ENCODE measurements at places on chromosomes 12 and 14. TPM values are rescaled to one million over a fixed set of nuclear protein-coding genes. Genes with fewer than 3 reads are reported as not detected.
A peak's percentile ranks its signal among the peaks of the same experiment; 100 is the strongest.

Gene MYF6
- total RNA-seq: not detected

Gene ABCC9
- total RNA-seq: not detected

Gene CDK4
- 234 TPM for total RNA-seq

Gene CAPRIN2
- total RNA-seq: 71.5 TPM

Gene HOXC11
- total RNA-seq: not detected

DNA sequence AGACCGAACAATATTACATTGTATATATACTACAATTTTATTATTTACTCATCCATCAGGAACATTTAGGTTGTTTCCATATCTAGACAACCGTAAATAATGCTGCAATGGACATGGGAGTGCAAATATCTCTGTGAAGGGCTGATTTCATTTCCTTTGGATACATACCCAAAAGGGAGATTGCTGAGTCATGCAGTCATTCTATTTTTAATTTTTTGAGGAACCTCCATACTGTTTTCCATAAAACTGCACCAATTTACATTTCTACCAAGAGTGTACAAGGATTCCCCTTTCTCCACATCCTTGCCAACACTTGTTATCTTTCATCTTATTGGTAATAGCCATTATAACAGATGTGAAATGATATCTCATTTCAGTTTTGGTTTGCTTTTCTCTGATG lies 84.7 kb downstream of the SLC41A2 start:
- no peak for DNase-seq

GRCh38 chr12:28033538-28033915 lies 61.0 kb upstream of the PTHLH start:
- DNase-seq: no peak

DNA sequence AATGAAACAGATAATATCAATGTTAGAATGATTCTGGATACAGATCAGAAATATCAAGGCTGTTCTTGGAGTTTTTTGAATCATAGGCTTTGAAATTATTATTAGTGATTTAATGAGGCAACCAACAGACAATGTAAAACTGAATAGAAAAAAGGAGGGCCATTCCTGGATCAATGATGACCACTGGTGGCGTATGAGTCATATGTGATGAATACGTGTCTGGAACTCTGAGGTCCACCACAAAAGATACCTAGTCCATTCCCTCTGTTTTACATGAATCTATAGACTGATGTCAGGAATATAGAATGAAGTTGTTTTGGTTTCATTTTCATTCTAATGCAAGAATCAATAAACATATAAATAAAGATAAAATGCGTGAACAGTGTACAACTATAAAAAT lies 78.3 kb upstream of the RTL1 start:
- no peak for DNase-seq

DNA sequence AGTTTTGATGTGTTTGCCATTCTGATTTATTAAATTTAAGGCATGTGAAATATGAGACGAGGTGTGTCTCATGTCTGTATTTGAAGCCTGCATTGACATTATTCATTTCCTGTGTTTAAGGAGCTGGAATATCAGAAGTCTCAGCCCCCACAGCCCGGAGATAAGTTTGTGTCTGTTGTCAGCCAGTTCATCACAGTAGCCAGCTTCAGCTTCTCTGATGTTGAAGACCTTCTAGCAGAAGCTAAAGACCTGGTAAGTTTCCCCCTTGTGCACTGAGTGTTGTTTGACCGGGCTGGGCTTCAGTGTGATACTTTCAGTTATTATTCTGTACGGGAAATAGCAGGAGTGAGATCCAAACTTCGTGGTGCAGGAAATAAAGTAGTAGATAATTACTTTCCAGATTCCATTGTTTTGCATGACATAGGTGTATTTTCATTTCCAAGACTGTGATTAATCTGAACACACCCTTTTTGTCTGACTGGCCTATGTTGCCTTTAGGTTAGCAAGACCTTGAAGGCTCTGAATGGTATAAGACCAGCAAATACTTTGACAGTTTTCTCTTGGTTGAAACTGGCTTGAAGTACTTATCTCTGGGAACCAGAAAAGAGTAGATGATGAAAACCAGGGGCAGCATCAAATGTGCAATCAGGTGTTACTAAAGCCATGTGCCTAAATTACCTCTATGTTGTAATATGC lies 101.5 kb downstream of the GPR135 start:
- DNase-seq: no peak

DNA sequence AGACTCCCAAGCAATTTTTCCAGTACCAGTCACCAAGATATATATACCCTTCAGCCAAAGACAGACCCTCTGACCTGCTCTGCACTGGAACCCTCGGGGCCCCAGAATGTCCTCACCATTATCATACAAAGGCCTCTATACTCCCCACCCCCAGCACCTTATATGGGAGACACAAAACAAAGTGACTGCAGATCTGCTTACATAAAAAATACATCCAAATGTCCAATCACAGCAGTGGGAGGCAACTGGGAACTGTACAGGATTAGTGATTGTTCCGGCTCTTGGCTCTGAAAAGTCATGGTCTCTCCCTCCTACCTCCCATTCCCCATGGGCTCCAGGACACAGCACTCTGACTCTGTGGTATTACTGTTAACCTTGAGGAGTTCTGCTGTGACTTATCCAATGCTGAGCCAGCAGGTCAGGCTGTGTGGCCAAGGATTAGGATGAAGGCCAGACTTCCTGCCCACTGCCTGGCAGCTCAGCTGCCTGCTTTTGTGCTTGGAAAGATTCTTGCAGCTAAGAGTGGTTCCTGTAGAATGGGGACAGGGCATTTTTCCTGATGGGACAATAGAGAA lies 13.7 kb downstream of the OXA1L start:
- DNase-seq: peak; percentile 4

- DNase-seq: no peak
These were observed 557.4 kb downstream of the FLRT2 start for GRCh38 chr14:86087377-86087776.

DNA sequence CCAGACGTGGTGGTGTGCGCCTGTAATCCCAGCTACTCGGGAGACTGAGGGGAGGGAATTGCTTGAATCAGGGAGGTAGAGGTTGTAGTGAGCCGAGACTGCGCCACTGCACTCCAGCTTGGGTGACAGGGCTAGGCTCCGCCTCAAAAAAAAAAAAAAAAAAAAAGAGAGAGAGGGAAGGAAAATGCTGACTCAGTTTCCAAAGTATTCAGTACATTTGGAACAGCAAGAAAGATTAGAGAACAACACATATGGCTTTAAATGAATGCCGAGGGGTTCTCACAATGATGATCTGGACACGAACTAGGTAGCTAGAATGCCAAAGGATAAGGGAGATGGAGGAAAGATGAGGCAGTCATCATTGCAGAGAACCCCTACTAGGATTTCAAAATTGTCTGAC lies 97.4 kb downstream of the NAV3 start:
- DNase-seq: no peak

- no peak for DNase-seq
These were observed 10.7 kb upstream of the GPR68 start for GRCh38 chr14:91255026-91255695.

GRCh38 chr12:1474041-1474573 lies 120.3 kb downstream of the FBXL14 start:
- DNase-seq: no peak

All from H7 (cell line).